ENCODE measurements at places on chromosomes 4 and X.

- DNase-seq = no peak
Measured at GRCh38 chr4:5892323-5893003, 423 bp downstream of the CRMP1 start.

- no peak for DNase-seq
Measured at GRCh38 chr4:56132835-56133234, 184.1 kb downstream of the CEP135 start.

GRCh38 chrX:9390693-9391368, 74.0 kb upstream of the TBL1X start:
- DNase-seq = no peak

DNA sequence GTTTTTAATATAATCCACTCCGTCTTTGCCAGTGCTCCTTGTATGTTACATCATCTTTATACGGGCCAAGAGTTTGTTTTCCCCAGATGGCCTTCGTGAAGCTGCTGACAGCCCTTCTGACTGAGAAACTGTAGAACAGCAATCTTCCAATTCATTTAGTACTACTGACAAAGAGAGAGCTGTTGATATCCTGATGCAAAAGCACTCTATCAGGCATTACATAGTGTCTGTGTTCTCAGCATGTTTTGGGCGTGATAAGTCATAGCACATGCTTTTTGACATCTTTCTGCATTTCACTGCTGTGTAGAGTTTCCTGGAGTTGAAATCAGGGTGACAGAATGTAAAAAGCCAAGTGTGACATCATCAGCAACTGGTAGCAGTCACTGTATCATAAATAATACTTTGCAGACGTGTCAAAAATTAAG, 746.3 kb upstream of the FAM241A start:
- no peak for DNase-seq

- no peak for DNase-seq
Measured at GRCh38 chr4:25803720-25804225, 59.0 kb downstream of the SEL1L3 start.

DNA sequence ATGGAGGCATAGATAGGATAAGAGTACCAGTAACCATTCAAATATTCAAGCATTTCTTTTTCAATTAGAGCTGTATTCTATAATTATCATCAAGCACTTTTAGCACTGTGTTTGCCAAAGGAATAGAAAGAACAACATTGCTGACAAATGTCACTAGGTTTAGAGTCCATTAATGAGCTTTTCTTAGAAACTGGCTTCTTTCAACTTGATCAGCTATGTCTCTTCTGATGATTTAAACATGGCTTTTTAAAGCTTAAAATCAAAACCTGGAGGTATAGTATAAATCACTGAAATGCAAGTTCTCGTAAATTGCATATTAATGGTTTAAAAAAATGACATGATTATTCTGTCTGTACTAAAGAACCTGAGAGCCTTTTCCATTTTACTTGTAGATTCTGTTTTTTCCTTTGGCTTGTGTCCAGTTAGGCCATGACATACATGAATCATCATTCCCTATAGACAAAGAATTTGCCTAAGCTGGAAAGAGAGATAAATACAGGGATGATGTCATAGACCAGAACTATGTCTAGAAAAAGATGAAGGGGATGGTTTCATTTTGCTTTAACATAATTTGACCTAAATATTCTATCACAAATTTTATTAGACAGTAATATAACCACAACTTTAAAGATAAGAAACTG, 340.1 kb upstream of the CTSO start:
- DNase-seq = no peak

DNA sequence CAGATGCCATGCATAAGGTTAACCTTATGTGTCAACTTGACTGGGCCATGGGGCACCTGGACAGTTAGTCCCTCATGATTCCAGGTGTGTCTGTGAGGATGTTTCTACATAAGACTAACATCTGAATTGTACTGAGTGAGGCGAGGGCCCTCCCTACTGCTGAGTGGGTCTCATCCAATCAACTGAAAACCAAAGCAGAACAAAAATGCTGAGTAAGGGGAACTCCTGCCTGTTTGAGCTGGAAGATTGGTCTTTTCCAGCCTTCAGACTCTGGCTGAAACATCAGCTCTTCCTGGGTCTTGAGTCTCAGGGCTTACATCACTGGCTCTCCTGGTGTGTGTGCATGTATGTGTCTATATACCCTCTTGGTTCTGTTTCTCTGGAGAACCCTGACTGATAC, 13.8 kb downstream of the NELFA start:
- no peak for DNase-seq

DNA sequence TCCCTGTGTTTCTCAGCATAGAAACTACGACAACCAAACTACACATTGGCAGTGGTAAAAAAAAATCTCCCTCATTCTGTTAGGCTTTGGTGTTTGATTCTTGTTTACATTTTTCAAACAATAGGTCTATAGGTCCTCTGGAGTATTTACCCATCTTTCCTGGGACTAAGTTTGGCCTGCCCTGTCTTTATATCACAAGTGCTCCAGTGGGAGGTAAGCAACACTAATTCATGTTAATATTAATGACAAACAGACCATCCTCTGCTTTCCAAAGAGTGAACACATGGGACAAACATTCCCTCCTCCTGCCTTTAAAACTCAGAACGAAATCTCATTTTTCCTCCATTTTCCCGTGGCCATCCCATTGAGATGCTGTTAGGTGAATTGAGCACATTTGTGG, 514.1 kb upstream of the INTU start:
- no peak for DNase-seq

DNA sequence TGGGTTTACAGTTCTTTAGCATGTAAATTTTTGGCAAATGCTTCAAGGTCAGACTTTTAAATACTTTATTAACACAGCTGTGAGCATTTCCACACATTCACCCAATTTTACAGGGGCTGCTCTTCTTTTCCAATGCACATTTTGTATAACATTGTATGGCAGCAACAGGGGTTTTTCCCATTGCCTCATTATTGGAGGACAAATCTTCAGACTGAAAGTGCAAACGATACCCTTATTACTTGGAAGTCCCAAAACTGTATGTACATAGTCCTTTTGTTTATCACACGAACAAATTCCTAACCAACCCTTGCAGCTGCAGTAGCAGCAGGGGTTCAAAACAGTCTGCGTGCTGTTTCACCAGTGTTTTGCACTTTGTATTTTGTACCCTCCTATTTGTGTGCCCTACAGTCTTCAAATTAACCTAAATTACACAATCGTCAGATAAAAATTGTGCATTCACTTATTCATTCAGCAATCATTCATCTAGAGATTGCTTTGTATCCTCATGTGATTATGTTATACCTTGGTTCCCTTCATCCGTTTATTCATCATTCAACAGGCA, 330.7 kb upstream of the RASGEF1B start:
- DNase-seq = no peak

- no peak for DNase-seq
Measured at GRCh38 chr4:59127743-59128142, 2017.6 kb upstream of the IGFBP7 start.

- DNase-seq = no peak
Measured at GRCh38 chrX:104935581-104935980, 284.9 kb downstream of the TEX13A start.

DNA sequence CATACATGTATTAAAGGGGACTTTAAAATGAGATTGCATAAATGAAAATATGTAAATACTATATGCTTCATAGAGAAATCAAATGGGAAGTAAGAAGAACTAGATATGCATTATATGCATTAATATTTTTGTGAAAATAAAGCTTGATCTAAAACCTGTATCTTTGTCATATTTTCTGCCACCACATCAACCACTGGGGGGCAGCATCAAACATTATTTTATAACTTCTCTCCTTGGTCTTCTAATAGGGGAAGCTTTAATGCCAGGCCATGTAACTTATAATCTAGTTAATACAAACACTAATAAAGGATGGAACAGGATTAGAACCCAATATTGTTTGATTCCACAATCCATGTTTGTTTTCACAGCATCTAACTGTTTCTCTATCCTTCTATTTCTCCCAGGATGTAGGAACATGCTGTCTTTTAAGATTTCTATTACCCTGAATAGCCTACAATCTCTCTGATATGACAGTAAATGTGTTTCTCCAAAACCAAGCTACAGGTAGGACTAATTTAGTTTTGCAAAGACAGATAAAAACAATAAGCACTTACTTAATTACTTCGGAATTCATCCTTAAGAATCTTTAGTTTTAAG, 10.0 kb downstream of the QRFPR start:
- DNase-seq = no peak

DNA sequence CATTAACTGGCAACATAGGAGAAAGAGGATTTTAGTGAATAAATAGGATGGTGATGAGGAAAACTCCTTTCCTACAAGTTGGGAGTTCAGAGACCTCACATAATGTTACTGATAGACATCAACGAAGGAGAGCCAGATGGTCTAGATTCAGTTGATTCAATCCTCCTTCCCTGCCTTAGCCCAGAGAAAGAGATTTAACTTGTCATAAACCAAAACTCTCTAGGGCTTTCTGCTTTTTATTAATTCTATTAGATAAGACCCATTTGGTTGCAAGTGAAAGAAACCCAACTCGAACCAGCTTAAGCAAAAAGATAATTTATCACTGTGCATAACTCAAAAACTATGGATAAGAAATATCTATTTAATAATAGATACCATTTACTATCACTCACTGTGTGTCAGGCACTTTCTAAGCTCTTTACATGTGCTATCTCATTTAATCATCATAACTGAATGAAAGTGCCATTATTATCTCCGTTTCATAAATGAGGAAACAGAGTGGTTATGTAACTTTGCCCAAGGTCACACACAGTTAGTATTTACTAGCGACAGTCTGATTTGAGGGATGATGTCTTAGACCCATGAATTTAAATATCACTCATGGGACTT, 4.3 kb upstream of the UNC5C start:
- DNase-seq = no peak

GRCh38 chrX:45747905-45748304, 547.2 kb upstream of the DIPK2B start:
- no peak for DNase-seq

DNA sequence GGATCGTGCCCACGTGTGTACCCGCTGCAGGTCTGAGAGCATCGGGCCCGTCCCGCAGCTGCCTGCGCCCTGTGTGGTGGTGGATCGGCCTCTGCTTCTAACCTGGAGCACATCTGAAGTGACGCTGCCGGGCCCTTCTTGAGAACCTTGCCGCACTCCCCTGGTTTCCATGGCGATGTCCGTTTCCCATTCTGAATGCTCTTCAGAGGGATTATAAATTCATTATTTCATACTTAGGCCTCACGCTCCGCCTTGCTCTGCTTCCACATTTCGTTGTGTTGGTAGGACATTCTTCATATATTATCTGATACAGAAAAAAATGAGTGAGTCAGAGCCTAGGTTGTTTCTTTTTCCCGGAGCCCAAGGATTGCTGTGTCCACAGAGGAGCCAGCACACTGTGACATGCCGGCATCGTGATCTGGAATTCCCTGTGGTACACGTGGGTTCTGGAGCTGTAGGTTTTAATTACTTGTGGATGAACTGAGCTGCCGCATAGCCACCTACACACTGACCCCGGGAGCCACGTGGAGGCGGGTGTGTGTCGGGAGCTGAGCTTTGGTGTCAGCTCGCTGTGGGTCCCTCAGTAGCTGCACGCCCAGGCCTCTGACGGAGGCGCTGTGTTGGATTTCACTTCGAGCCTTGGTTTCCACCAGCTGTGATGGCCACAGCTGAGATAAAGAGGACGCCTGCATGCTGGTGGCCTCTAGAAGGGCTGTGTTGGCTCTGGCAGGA, 63.4 kb downstream of the PSAPL1 start:
- DNase-seq = no peak

DNA sequence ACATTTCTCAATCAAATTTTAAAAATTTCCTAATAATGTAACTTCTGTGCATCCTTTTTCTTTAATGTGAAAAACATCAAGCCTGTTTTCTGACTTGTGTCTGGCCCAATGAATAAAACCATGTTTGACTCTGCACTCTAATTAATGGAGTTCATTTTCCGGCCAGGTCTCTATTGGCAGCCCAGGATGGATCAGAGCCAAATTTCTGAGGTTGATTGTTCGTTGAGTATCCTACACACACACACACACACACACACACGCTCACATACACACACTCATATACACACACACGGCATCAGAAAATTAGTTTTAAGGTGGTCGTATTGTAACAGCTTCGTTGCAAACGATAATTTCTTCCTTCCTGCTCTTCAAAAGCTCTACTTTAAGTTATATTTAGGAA, 28.9 kb upstream of the TLL1 start:
- no peak for DNase-seq

DNA sequence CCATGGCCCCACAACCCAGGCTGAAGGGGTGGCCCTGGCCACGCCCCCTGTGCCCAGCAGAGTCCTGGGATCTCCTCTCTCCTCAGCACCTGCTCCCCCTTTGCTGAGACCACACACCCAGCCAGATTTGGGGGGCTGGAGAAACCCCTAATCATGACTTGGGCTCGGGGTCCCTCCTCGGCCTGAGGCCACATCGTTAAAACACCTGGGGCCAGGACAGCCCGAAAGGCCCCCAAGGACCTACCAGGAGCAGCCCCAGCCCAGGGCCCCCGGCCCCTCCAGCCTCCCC, 116.7 kb downstream of the FAM53A start:
- no peak for DNase-seq

- DNase-seq = no peak
Measured at GRCh38 chrX:140712413-140713173, 3.0 kb downstream of the LINC00632 start.

- no peak for DNase-seq
Measured at GRCh38 chr4:3679851-3680311, 86.3 kb upstream of the ADRA2C start.

DNA sequence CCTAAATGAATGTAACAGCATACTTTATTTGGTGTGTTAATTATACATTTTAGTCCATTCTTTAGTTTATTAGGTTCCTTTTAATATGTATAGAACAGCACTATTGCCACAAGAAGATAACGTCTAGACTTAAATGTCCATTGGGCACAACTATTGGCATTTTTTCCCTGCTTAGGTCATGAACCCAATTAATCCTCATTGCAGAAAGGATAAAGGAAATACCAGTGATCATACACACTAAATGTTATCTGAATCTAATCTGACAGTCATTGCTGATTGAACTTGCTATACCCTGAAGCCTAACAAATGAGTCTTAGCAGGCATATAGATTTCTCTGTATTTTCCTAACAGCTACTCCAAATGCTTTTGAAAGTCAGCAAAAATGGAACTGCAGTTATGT, 2250.0 kb upstream of the AGA start:
- DNase-seq = no peak

DNA sequence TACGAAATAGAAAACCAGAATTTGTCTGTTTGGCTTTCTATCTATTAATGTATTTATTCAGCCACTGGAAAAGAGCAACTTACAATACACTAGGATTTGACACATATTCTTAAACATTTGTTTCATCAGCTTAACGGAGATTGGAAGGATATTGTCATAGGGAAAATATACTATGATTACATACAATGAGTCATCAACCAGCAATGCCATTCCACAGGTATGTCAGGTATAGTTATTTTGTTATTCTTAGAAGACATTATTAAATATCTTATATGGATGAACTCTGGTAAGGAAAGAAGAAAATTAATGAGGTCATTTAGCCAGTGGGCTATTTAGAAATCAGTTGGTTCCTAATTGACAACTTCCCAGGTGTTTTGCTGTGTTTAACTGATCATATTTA, 926.6 kb downstream of the STIM2 start:
- DNase-seq = no peak

GRCh38 chr4:168150420-168151050, 58.2 kb downstream of the ANXA10 start:
- DNase-seq = no peak

All from activated CD8-positive, alpha-beta memory T cell treated with anti-CD3 and anti-CD28 coated beads for 1 hour (primary cell).